ENCODE measurements at places on chromosomes 2 and 18.

GRCh38 chr2:99477054-99477453 lies 12.8 kb downstream of the REV1 start:
- no peak for DNase-seq

GRCh38 chr2:64624862-64625261 lies 28.9 kb downstream of the SERTAD2 start:
- no peak for DNase-seq

DNA sequence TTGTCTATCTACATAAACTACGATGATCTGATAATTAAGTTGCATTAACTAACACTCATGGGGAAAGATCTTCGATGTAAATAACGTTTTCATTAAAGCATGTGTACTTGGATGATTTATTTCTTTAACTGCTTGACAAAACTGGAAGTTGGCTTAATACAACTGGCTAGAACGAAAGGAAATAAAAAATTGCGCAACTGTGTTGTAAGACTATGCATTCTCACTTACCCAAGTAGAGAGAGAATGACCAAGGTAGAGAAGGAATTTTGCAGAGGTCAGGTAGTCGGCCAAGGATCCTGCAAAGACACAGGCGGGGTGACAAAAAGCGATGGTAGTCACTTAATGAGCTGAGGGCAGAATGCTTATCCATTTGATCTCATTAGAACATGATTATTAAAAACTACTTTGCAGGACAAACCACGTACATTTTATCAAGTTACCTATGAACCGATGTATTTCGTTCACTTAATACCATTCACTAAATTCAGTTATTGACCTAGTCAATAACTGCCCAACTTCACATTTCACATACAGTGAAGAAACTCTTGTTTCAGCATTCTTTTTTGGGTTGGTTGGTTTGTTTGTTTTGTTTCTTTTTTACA lies 900 bp downstream of the SLC40A1 start:
- DNase-seq = peak; percentile 56

DNA sequence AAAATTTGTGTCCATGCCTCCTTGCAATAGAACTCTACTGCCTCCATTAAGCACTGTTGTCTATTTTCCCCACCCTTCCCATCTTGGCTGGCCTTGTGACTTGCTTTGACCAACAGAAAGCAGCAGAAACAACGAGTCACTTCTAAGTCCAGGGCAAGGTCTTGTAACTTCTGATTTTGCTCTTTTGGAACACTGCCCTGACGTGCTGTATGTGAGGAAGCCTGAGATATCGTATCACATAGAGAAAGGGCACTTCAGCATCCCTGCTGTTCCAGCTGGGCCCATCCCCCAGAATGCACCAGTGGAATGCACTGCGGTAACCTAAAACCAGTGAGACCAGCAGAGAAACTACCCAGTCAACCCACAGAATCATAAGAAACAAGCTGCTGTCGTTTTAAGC lies 28.1 kb downstream of the NCKAP1 start:
- DNase-seq = peak; percentile 99

- no peak for DNase-seq
Measured at GRCh38 chr2:241686324-241686649, 328 bp downstream of the DTYMK start.

DNA sequence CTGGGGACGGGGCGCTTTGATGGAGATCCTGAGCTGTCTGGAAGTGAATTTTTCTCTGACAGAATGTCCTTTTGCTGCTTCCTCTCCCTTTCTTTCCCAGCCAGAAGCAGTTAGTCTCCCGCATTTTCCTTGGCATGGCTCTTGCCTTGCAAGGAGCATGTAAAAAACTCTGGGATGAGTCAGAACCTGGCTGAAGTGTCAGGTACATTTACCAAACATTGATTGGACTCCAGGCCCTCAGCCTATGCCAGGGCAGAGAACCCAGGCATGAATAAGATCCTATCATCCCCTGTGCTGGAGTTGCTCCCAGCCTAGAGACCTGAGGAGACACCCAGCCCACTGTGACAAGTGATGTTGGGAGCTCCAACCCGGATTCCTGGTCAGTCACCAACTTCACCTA lies 21.6 kb downstream of the STON1 start:
- no peak for DNase-seq

DNA sequence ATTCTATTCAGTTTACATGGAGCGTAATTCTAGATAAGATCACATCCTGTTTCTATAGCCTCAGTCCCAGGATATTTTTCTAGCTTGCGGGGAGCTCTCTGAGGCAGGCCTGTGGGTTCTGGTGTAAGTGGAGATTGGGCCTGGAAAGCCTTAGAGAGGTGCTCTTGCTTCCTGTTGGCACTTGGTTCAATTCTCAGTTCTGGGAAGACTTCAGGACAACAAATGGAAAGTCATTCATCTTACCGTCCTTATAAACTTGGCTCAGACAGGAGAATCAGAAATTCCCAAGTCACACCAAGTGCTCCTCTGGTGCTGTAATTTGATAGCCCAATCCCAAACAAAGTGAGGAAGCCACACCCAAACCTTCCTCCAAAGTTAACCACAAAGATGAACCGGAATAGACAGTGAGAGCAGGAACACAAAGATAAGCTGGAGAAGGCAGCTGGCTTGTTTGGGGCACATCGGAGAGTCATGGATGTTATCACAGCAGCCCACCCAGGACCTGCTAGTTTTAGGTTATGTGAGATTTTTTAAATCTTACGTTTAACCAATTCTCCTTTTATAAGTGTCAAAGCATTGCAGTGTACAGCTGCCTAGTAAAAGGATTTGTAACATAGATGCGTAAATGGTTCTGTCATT lies 144.3 kb upstream of the MAP3K20 start:
- peak; percentile 68 for DNase-seq

DNA sequence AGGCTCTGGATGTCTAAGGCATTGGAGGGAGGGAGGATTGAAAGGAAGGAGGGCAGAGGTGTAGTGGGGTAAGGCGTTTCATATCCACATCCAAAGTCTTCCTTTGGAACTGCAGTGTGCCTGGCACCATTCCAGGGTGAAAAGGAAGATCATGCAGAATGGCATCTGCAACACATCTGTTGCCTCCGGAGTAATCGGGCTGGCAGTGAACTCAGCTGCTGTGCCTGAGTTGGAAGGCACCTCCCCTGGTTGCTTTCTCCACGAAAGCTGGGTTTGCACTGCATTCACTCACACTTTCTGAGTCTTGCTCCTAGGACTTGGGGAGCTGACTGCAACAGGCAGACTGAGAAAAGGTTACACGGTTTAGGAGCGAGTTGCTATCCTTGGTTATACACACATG lies 30.3 kb upstream of the SEC11C start:
- DNase-seq = no peak

DNA sequence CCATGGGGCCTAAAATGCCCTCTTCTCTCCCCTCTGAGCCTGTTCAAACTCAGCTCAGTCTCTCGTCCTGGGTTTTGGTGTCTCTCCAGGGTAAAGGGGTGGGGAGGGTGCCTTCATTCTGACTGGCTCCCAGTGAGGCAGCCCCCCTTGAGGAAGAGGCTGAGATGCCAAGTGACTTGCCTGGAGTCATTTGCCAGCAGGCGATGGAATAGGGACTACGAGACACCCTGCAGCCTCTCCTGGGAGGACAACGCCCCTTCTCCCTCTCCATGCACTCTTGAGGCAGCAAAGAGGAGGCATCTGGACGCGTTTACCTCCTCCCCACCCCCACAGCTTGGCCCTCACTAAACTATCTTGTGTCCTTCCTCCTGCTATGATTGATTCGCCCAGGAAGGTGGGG lies 760 bp upstream of the STON1 start:
- DNase-seq = no peak

DNA sequence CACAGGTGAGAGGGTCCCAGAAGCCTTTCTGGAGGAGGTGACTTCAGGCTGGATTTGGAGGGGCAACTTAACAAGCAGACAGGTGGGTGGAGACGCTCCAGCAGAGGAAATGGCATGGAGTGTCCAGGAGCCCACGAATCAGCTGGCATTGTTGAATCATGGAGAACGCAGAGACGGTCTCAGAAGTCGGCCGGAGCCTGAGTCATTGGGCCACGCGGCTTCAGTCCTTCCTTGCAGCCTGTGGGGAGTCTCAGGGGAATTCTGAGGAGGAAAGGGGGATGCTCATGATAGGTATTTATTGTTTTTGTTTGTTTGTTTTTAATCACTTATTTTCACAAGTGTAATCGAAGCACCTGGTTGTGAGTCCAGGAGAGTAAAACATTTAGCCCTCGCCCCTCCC lies 184.6 kb upstream of the HDAC4 start:
- DNase-seq = no peak

DNA sequence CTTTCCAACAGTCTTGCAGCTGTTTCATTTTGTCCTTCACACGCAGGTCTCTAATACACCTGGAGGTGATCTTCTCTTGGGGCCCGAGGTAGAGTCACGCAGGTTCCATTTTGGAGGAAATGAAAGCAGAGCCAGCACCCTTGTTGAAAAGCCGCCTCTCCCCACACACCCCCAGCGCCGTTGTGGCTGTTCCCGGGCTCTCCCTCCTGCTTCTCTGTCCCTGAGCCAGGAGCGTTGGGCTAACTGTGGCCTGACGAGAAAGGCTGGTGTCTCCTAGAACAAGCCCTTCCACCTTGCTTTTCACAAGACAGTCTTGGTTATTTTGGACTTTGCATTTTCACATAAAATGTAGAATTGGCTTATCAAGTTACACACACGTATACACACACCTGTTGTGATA lies 16.3 kb downstream of the SNED1 start:
- no peak for DNase-seq

DNA sequence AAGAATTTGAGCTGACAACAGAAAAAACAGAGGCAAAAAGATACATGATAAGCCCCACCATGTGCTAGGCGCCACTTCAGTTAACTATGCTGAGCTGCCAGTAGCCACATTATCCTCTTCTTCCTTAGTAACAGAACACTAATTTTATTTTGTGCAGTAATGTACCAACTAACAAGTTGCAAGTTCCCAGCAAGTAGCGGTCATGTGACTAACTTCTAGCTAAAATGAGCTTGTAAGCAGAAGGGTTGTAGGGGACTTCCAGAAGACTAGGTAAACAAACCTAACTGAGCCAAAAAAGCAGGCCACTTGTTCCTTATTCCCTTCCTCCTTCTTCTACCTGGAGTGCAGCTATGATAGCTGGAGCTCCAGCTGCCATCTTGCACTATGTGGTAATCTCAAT lies 75.5 kb downstream of the DTNB start:
- DNase-seq = no peak

- DNase-seq = no peak
Measured at GRCh38 chr18:37496568-37496967, 69.0 kb downstream of the CELF4 start.

- DNase-seq = no peak
Measured at GRCh38 chr2:108611021-108611420, 76.8 kb downstream of the LIMS1 start.

GRCh38 chr2:32849456-32850194 lies 97.1 kb upstream of the LTBP1 start:
- DNase-seq = peak; percentile 36

DNA sequence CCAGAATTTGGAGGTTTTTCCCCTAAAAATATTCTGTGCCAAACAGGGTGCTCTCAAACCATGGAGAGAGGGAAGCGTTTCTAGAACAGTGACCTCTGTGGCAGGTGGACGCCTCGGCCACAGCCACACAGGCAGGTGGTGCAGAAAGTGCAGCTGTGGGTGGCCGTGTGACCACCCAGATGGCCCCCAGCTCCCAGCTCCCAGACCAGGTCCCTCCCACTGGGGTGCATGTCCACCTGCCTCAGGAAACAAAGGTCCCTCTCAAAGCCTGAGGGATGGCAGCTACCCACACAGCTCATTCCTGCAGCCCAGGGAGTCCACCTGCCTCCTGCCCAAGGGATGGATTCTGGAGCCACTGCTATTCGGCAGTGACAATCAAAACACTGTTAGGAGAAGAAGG lies 74.5 kb upstream of the PXDN start:
- no peak for DNase-seq

GRCh38 chr18:10789180-10789579 lies 263.4 kb downstream of the NAPG start:
- DNase-seq = no peak

DNA sequence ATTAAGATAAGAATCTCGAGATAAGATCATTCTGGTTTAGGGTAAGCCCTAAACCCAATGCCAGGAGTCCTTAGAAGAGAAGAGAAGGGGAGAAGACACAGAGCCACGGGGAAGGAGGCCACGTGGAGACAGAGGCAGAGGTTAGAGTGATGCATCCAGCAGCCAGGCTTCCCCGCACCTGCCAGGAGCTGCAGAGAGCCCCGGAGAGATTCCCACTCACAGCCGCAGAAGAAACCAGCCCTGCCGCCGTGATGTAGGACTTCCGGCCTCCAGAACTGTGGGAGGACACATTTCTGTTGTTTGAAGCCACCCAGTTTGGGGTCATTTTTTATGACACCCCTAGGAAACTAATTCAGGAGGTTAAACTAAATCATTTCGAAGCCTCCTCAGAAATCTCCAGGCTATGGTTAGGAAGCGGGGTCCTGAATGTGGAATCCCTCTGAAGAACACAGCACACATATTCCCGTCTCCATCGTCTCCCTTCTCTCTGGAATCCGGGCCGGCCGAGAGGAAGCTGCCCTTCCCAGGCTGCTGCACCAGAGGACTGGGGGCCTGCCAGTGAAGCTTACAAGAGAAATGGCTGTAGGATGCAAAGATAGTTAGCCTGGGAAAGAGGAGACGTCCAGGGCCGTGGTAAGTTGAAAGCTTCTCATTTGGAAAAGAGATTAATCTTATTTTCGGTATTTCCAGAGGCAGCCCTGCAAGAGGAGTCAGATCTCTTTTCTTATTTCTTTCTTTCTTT lies 156.6 kb downstream of the TWIST2 start:
- no peak for DNase-seq

DNA sequence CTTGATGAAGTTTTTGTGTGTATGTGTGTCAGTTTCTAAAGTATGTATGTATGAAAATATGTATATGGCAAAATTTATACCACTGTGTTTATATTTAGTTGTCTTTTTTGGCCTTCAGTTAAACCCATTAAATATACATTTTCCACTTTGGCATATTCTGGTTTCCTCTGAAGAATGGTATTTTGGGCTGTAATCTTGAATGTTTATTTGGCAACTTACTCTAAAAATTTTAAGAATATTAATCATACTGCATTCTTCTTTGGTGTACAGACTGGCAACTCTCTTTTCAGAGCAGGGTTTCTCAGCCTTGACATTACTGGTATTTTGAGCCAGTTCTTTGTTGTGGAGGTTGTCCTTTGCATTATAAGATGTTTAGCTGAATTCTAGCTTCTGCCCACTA lies 27.9 kb upstream of the CCBE1 start:
- DNase-seq = peak; percentile 40

GRCh38 chr2:19247186-19247585 lies 111.2 kb downstream of the OSR1 start:
- no peak for DNase-seq
